Activated naive CD4-positive, alpha-beta T cell treated with anti-CD3 and anti-CD28 coated beads for 36 hours (primary cell): ENCODE measurements at places on chromosomes 4 and X.

GRCh38 chr4:4426511-4427120 is 39.7 kb downstream of the NSG1 start:
- no peak for DNase-seq

DNA sequence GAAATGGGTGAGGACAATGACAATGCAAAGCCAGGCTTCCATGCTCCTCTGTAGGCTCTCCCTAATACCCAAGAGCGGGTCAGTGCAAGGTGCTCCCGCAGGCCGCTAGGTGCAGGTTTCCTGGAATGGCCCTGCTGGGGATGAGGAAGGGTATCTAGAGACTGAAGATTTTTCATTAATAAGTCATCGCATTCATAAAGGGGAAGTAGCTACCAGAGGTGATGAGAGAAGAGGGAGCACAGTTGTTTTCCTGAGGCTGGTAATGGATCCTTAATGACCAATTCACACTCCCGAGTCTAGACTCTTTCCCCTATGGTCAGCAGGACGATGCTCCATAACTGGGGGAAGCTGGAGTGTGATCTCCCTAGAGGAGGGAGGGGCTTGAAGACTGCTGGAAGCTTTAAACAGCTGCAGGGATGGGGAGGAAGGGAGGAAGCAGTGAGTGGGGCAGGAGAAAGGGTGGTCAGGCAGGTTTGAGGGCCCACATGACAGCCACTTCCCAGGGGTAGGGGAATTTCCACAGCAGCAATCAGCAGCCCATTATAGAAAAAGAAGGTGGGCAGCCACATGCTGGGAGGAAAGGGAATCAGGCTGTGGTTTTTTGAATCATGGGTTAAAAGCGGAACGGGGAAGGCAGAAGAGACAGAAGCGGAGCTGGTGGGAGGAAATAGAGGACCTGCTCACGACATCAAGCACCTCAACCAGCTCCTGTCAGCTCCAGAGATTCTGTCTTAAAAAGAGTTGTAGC is 10.2 kb upstream of the ATP6AP2 start:
- DNase-seq = peak; percentile 22

DNA sequence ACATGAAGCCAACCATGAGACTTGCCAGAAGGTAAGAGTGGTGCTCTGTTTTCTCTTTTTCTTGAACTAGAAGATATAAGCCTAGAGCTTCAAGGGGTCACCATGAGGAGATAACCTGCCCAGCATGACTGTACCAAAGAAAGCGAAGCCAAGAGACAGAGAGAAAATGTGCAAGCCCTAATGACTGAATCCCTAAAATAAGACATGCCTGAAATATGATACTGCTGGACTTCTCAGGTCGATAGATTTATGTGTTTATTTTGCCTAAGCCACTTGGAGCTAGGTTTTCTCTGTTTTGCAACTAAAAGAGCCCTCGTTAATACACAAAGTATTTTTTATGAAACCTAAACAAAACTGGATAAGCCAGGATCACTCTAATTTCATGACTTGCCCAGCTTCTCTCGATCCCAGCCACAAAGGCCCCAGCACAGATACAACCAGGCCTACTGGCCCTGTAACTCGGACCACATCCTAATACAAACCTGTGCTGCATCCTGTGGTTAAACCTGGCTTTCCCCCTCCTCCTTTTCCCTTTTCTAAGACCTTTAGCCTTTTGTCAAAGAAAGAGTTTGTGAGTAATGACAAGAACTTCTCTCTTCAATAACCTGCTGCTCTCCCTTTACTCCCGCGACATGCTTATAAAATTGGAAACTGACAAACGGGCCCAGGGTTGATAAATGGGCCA is 185.8 kb downstream of the APBB2 start:
- DNase-seq = no peak

DNA sequence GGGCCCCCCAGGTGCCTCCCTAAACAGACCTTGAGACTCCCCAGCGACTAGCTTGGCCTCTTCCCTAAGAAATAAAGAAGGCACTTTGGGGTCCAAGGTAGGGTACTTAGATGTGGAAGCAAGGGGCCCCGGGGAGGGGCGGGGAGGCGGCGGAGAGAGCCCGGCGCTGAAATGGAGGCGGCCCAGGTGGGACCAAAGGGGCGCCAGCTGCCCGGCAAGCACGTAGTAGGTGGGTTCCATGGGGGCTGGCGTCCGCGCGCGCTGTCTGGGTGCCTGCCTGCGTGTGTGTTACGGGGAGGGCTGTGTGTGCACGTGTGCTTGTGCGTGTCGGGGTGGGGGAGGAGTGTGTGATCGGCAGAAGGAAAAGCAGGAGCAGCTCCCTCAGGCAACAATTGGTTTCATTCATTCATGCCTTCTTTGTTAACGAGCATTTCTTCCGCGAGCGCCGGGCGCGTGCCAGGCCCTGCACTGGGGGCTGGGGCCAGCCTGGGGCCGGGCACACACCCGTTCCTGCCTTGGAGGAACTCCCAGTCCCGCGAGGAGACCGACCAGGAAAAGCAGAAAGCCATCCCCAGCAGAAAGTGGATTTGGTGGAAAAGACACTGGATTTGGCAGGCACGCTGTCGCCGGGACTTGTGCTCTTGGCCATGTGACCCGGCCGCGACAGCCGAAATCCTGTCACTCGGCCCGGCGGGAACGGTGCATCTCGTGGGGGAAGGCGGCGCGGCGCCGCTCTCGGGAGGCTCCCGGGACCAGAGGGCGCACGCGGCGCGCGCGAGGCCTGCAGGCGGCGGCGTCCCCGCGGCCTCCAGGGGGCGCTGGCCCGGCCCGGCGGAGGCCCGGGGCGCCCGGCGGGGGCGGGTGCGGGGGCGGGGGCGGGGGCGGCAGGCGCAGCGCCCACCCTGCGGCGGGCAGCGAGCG is 3.3 kb upstream of the DUSP9 start:
- no peak for DNase-seq

GRCh38 chr4:166091912-166092510 is 219.0 kb downstream of the TLL1 start:
- DNase-seq = no peak

GRCh38 chr4:74504212-74504611 is 59.3 kb downstream of the AREG start:
- no peak for DNase-seq

GRCh38 chr4:9916937-9917336 is 104.4 kb downstream of the SLC2A9 start:
- no peak for DNase-seq

DNA sequence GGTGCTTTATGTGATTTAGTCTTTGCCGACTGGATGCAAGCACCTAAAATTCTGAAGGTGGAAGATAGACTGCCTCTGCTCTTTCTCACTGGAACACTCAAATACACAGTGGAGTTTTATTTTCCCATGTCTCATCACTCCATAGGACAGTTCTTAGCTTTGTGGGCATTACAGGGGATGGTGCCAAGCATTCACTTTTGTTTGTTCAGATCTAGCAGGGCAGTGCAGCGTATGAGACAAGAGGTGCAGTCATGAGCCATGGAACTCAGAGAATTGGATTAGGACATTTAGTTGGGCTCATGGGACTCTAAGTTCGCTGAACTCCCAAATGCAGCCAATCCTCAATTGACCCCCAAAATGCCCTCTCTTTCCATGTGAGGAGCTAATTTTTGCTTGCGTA is 1136.9 kb upstream of the PRKX start:
- no peak for DNase-seq

DNA sequence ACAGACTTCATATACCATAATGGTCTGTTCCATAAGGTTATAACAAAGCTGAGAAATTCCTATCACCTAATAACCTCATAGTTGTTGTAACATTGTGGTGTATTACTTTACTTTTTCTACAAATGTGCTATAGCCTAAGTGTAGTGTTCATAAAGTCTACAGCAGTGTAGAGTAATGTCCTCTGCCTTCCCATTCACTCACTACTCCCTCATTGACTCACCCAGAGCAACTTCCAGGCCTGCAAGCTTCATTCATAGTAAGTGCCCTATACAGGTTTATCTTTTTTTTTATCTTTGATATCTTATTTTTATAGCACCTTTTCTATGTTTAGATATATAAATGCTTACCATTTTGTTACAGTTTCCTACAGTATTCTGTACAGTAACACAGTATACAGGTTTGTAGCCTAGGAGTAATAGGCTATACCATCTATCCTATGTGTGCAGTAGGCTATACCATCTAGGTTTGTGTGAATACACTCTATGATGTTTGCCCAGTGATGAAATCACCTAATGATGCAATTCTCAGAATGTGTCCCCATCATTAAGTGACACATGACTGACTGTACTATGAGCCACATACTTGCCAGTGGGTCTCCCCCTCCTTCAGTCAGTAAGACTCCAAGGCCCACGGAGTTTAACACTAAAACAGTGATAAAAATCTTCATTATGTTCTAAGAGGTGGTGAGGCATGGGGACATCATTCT is 299.9 kb downstream of the UNC5C start:
- DNase-seq = peak; percentile 4

DNA sequence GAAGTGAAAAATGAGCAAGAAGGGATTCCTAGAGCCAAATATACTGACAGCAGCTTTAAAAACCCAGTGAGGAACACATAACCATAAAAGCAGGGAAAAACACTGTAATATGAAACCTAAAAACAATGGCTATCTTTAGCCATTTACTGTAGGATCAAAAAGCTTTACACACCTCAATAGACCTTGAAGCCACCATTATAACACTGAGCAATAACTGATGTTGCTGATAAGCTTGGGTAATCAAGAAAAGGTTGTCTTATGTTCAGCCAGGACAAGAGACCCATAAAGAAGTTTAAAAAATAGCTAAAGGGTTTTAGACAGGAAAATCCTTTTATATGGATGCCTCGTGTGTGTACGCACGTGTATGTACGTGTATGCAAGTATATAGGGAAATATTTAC is 16.9 kb downstream of the GATB start:
- DNase-seq = no peak

DNA sequence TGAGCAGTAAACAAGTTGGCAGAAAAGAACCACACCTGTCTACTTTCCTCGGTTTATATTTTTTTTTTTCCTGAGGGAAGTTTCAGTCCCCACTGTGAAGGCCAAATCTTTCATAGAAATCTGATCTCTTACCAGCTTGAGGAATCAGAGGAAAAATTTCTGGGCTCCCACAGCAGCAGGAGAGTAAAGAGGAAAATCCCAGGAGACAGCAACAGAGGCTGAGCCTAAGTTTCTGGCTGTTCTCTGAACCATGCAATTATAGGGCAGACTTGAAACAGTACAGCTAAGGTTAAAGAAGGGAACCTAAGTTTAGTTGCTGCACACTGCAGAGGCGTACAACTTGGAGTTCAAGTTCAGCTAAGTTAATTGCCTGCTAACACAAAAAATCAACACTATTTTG is 1090.9 kb upstream of the INTU start:
- no peak for DNase-seq

GRCh38 chr4:185722029-185722316 is 90.0 kb downstream of the SORBS2 start:
- DNase-seq = no peak

GRCh38 chr4:187929024-187929423 is 66.5 kb upstream of the ZFP42 start:
- DNase-seq = no peak

- DNase-seq = no peak
These were observed 235.9 kb upstream of the PCDH18 start for GRCh38 chr4:137768196-137768595.

DNA sequence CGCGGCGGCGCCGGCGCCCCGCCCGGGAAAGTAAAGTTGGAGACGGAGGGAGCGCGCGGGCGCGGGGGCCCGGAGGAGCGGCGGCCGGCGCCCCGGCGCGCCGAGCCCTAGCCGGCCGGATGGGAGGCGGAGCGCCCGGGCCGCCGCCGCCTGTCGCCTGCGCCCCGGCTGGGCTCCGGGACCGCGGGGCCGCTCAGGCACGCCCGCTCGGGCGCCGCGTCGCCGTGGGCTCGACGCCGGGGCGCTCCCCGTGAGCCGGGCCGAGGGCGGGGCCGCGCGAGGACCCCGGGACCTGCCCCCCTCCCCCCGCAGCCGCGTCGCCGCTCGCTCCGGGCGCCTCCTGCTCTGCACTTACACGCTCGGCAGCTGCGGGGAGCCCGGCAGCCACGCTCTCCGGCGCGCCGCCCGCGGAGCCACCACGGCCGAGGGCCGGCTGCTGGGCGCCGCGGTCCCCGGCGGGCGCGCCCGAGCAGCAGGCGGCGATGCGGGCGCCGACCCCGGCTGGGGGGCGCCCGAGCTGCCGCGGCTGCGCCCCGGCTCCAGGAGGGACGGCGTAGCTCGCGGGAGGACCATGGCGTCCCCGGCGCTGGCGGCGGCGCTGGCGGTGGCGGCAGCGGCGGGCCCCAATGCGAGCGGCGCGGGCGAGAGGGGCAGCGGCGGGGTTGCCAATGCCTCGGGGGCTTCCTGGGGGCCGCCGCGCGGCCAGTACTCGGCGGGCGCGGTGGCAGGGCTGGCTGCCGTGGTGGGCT is at the start of gene ADRA2C:
Gene ADRA2C (plus strand): TSS at position 350 of the 749 bp plus-strand sequence. CDS start 222 bp downstream, at position 572.
- DNase-seq = no peak

DNA sequence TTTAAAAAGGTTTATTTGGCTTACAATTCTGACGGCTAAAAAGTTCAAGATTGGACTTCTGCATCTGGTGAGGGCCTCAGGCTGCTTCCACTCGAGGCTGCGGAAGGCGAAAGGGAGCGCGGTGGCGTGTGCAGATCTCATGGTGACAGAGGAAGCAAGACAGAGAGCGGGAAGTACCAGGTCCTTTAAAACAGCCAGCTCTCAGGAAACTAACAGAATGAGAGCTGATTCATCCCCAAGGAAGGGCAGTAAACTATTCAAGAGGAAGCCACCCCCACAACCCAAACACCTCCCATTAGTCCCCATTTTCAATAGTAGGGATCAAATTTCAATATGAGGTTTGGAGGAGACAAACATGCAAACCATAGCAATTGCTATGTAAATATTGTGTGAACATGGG is 2144.2 kb upstream of the AGA start:
- DNase-seq = no peak

- DNase-seq = no peak
These were observed 91.6 kb downstream of the ANXA10 start for GRCh38 chr4:168183717-168184571.

DNA sequence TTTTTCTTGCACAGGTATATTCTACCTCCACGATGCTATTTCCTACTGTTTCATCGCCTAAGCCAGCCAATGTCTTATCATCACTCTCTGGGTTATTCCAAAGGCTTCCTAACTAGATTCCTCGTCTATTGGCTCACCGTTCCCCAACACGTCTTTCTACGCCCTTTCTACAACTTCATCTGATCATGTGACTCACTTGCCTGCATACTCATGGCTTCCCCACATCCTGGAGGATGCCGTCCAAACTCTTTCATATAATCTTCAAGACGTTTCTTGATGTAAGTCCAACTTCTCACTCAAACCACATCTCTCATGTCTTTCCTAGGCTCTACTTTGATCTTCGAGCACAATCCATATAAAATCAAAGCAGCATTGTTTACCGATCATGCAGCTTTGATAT is 322.0 kb upstream of the PPARGC1A start:
- no peak for DNase-seq

DNA sequence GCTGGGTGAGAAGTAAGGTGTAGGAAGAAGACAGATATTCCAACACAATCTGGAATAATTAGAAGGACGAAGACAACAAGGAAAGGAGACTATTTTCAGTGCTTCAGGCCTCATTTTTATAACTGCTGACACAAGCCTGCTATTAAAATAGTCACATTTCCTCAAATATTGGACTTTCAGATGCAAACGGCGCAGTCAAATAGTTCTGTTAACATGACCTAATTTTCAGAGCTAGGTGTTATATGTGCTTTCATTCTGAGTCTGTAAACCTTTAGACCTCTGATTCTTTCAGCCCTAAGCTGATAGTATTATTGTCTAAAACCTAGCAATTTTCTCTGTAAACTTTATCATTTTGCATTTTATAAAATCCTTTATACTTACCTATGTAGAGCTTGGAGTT is 261.5 kb downstream of the IL1RAPL1 start:
- DNase-seq = no peak
